Activated T-cell treated with anti-CD3 and anti-CD28 coated beads, Interleukin-2, amount 50 U/mL, for 24 hours (primary cell): ENCODE measurements at places on chromosomes 5 and 9.

DNA sequence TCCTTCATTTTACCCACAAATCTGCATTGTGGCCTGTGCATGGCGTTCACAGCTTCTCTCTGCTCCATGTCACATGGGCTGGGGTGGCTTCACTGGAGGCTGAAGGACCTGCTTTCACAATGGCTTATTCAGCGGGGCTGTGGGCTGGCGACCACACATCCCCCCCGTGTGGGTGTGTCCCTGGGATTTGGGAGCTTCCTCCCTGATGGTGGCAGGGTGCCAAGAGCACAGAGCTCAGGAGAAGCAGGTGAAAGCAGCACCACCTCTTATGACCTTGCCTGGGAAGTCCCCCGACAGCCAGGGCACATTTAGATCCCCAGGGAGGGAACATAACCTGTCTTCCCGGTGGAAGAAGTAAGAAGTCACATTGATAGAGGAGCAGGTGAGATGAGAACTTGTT lies 5.0 kb upstream of the MED10 start:
- no peak for DNase-seq

DNA sequence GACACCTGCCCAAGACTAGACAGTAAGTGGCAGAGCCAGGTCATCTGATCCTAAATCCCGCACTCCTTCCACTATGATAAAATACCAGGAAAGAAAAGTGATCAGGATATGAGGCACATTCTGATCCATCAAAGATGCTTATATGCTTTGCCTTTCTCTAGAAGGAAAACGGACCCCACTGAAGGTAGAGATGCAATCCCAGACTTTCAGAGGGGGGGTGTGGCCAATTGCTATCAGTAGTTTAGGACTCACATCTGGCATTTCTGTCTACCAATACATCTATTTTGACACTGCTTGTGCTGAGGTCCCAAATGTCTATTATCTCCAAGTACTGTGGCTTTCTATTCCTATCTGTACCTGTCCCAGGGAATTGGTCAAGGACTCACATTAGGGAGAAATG lies 1.7 kb downstream of the TRIM52 start:
- DNase-seq, result no peak

- no peak for DNase-seq
Observed at GRCh38 chr9:79026316-79026715, 545.4 kb upstream of the TLE4 start.

DNA sequence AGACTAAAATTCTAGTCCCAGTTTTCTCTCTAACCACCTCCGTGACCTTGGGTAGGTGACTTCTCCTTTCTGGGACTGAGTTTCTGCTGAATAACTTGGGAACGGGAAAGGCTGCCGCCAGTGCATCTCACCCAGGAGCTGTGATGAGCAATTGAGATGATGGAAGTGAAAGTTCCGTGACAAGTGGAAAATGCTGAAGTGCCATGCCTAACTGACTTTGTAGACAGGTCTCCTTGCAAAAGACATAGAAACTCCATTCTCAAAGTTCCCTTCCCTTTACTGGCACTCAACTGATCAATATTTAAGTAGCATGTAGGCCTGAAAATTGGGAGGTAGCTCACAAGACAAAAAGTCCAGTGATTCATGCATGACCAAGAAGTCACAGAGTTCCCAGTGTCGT lies 6.3 kb upstream of the ADAM19 start:
- DNase-seq, result no peak

DNA sequence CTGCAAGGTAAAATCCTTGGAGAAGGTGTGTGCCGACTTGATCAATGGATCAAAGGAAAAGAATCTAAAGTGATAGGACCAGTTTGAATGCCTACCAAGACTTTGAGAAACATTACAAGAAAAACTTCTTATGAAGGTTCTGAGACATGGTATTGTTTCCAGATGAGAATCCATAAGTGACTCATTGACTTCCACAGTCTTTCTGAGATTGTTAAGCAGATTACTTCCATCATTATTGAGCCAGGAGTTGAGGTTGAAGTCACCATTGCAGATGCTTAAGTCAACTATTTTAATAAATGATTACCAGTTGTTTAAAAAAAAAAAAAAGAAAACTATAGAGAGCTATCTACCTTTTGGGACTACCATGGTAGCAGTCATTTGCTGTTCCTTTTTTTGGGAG lies 7.0 kb downstream of the LNPEP start:
- DNase-seq, result no peak

- no peak for DNase-seq
Observed at GRCh38 chr5:110686270-110686669, 40.2 kb downstream of the TMEM232 start.

DNA sequence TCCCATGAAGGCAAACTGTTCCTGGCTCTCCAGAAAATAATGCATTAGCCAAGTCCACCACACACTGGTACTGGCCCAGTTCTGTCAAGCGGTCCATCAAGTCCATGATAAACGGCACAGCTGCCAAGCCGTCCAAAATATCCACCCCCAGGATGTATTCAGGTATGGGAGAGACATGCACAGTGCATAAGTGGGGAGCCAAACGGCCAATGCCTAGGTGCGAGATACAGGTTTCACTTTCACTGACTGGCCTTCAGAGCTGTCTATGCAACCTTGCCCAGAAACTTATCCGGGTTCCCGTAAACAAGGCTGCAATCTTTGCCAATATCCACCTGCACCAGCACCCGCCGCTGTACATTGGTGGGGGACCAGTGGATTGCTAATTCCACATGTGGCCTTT lies 795.8 kb downstream of the EFNA5 start:
- no peak for DNase-seq

GRCh38 chr5:20949636-20950035 lies 961.6 kb upstream of the CDH18 start:
- no peak for DNase-seq

GRCh38 chr5:54644226-54644625 lies 126.7 kb downstream of the SNX18 start:
- DNase-seq, result no peak

DNA sequence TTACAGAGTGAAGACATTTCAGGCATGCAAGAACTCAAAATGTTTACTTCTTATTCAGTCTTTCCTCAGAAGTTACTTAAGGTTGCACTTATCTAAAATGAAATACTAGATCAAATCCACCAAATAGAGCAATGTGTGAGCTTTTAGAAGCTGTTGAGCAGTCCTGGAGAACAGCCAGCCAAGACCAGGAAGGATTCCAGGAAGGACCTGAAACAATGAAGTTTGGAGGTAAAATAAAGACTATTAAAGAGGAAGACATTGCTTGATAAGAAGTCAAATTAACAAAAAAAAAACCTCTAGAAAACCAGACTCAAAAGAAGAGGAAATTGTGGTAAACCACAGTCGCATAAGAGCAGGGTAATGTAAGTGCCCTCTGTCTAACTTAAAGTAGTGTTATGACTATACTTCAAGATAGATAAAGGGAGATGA lies 156.2 kb upstream of the S1PR3 start:
- no peak for DNase-seq

- DNase-seq, result no peak
Observed at GRCh38 chr9:2338777-2339365, 282.7 kb upstream of the VLDLR start.

DNA sequence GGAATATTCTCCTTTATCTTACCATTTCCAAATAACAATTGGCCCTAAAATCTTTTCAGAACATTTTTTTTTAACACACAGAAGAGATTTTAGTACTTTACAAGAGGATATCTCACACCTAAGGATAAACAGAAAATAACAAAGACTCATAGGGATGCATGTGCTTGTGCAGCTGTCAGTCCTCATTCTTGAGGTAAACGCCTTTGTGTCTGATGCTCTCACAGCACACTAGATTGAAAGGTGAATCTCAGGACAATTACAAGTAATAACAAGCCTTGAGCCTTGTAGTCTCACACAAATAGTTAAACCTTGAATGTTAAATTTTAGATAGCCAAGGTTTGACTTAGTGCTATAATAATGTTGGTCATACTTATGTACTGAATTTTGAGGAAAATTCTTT lies 439.2 kb downstream of the PTPRD start:
- DNase-seq, result no peak

DNA sequence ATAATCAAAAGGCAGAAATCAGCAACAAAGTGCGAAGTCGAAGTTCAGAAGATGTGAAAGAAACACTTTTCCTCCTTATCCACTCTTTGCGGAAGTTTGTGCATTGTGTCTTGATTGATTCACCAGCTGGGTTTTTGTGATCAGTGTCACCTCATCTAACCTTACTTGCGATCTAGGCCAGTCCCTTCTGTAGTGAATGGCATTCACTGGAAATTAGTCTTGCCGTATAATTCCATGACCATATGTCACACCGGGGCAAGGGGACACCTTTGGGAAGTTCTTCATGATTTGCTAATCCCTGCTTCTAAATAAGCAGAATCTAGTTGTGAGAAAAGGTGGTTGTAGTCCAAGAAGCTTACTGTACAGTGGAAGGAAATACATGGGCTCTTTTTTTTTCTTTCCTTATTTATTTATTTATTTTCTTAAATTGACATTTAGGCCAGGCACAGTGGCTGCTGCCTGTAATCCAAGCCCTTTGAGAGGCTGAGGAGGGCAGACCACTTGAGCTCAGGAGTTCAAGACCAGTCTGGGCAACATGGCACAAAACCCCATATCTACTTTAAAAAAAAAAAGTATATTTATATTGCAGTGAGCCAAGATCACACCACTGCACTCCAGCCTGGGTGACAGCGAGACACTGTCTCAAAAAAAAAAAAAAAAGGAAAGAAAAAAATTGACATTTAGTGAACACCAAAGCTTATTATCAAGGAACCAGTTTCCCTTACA lies 7.8 kb downstream of the RAI14 start:
- no peak for DNase-seq

DNA sequence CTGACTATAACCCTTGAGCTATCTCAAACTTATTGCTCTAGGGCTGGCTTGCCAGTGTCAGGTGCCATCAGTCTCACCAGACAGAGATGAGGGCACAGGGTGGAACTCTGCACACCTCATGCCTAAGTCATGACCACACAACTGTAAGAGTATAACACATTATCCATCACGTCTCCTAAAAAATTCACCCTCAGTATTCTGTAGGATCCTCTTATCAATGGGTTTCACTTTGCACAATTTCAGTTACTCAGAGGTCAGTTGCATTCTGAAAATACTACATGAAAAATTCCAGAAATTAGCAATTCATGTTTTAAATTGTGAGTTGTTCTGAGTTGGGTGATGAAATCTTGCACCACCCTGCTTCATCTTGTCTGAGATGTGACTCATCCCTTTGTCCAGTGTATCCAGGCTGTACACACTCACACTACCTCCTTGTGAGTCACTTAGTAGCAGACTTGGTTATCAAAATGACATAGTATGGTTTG lies 690.9 kb upstream of the CDH18 start:
- no peak for DNase-seq

GRCh38 chr5:56450766-56451165 lies 217.6 kb upstream of the ANKRD55 start:
- no peak for DNase-seq

DNA sequence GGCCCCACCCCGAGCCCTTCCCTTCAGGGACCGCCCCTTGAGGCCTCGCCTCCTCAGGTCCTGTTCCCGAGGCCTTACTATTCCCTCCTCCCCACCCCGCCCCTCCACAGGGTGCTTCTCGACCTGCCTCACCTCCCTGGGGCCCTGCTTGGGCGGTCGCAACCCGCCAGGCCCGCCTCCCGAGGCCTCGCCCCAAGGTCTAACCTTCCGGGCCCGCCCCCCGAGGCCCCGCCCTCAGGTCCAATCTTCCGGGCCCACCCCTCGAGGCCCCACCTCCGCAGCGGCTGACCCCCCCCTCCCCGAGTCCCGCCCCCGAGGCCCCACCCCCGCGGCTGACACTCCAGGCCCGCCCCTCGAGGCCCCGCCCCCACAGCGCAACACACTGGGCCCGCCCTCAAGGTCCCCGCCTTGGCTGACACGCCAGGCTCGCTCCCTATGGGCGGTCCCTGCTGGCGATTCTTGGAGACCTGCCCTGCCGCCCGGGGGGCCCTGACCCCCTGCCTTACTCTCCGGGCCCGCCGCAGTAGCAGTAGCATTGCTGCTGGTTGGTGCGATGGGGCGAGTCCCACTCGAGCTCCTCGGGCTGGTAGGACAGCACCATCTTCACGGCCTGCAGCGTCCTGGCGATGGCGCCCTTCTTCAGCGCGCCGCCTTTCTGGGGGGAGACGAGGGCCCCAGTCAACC lies 8.2 kb downstream of the PHF19 start:
- peak; percentile 99 for DNase-seq

DNA sequence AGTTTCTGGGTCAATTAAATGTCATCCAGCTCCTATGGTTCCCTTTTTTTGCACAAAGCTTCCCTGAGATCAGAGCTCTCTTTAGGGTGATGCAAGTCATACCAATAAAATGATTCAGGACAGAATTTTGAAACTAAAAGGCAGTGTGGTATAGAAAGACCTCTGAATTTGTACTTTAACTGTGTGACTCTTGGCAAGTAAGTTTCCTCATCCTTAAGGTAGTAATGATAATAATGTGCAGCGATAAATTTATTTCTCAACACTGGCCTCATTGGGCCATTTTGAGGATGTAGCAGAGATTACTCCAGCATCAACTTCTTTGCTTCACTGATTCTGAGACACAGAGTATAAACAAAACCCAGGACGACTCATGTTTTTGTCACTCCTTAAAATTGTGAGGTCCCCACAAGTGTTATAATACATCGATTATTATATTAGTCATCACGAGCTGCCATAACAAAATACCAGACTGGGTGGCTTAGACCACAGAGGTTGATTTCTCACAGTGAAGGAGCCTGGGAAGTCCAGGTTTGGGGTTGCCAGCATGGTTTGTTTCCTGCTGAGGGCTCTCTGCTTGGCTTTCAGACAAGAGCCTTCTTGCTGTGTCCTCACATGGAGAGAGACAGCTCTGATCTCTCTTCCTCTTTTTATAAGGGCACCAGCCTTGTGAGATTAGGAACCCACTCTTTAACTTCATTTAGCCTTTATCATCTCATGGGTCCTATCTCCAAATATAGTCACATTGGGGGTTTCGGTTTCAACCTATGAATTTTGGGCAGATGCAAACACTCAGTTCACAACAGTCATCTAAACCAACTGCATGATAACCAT lies 293.0 kb downstream of the ZNF608 start:
- no peak for DNase-seq

GRCh38 chr9:118418887-118419565 lies 714.8 kb downstream of the TLR4 start:
- DNase-seq, result no peak
